Caco-2 (cell line): ENCODE measurements at places on chromosomes 13 and 19.

GRCh38 chr19:49231389-49231788 lies 73.8 kb downstream of the TRPM4 start:
- DNase-seq = no peak

GRCh38 chr13:51801631-51802099 lies 2.3 kb downstream of the DHRS12 start:
- no peak for DNase-seq

DNA sequence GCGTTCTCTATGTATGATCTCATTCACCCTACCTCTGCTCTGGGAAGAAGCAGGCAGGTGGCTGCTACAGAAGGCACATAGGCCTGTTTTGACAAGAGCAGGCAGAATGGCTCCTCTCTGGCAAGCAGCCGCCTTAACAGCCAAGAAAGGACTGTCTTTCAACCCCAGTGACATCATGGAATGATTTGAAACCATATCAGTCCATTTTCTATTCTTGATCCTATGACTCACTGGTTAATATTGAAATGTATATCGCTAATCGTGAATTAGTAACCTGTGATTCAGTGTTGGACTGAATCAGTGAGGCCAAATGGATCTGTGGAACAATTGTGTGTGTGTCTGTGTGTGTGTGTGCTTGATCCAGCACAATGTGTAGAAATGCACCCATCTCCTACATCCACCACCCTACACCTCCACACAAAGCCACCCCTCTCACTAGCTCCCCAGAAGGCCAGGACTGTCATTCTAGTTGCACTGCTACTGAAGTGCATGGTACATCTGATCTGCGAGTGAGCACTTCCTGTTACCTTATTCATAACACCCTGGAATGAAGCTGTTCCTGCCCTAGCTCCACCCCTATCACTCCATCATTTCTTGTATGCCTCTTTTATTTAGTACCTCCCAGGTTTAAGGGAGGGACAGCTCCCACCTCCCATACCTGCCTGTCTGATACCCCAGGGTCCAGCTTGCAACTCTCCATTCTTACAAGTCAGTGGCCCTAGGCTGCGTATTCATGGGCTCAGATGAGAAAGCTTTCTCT lies 460.0 kb downstream of the FOXO1 start:
- DNase-seq = no peak

GRCh38 chr19:17751103-17751911 lies at the start of gene FCHO1:
FCHO1 (plus strand) TSS chr19:17751477; CDS start chr19:17755165, 3,688 bp downstream.
- DNase-seq = no peak

DNA sequence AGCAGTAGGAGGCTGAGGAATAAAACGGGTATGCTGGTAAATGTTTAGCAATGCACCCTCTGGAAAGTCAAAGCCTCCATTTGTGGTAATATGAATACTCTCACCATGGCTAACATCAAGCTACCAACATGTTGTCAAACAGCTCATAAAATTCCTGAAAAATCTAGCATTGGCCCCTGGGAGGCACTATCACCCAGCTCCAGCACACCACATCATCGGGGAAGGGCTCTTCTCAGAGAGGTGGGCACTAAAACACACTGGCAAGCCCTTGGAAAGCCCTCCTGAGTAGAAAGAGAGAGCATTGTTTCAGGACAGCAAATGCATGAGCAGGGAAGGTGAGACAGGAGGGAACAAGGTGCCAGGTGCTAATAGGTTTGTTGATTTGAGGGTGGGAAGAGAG lies 53.9 kb upstream of the FLT1 start:
- DNase-seq = no peak

DNA sequence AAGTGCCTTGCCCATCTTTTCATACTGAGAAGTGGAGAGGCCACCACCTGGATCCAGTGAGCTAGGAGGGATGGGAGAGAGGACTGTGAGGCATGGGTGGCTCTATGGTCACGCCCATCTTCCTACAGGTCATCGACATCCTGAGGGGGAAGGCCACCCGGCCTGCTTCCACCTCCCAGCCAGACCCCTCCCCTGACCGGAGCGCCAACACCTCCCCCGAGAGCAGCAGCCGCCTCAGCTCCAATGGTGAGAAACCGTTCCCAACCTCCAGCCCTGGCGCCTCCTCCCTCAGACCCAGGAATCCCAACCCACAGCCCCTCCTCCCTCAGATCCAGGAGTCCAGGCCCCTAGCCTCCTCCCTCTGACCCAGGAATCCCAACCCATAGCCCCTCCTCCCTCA lies 10.1 kb downstream of the BCL3 start:
- no peak for DNase-seq

- no peak for DNase-seq
Observed at GRCh38 chr19:49271080-49271753, 53.8 kb downstream of the SLC6A16 start.

DNA sequence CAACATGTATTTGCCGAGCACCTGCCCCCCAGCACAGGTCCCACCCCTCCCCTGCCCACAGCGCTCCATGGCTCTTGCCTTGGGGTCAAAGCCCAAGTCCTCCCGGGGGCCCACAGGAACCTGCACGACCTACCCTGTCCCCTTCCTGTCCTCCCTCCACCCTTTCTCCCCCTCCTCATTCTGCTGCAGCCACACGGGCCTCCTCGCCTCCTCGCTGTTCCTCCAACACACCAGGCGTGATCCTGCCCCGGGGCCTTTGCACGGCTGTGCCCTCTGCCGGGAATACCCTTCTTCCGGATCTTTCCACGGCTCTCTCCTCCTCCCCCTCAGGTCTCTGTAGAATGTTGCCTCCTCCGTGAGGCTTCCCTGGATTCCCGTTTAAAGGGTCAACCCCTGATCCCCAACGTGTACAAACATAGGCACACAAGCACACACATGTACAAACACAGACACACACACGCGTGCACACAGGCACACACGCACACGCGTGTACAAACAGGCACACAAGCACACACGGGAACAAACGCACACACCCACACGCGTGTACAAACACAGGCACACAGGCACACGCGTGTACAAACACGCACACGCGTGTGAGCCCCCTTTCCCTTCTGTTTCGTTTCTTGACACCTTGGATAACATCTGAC lies 2.8 kb downstream of the MADCAM1 start:
- no peak for DNase-seq

DNA sequence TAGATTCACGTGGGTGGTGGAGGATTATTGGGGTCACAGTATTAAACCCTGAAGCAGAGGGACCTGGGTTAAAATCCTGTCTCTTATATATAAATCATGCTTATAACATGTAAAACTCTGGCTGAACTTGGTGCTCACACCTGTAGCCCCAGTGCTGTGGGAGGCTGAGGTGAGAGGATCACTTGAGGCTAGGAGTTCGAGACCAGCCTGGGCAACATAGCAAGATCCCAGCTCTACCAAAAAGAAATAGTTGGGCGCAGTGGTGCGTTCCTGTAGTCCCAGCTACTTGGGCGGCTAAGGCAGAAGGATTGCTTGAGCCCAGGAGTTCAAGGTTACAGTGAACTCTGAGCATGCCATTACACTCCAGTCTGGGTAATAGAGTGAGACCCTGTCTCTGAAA lies 2.4 kb downstream of the ZNF805 start:
- DNase-seq = no peak

GRCh38 chr13:99477493-99477892 lies 23.8 kb upstream of the TM9SF2 start:
- no peak for DNase-seq
